DMS153 (cell line): ENCODE measurements at places on chromosomes 11 and 22.

DNA sequence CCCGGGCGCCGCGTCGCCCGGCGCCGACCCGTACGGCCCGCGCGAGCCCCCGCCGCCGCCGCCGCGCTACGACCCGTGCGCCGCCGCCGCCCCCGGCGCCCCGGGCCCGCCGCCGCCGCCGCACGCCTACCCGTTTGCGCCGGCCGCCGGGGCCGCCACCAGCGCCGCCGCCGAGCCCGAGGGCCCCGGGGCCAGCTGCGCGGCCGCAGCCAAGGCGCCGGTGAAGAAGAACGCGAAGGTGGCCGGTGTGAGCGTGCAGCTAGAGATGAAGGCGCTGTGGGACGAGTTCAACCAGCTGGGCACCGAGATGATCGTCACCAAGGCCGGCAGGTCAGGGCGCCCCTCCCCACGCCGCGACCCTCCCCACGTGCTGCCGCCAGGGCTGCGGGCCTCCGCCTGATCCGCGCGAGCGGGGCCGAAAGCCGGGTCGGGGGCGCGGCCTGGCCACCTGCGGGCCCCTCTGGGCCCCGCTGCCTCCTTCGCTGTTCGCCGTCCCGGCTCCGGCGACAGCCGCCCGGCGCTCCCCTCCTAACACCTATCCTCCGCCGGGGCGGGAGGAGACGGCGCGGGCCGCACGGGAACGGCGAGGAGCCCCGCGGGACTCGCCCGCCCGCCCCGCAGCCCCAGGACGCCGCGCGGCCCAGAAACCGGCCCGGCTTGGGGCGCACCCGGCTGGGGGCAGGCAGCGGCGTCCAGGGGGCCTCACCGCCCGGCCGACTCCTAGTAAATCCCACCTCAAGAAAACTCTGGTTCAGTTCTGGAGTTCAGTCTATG is 560 bp downstream of the TBX1 start:
- DNase-seq: no peak

GRCh38 chr11:28209906-28210305 is 101.7 kb downstream of the METTL15 start:
- no peak for DNase-seq

GRCh38 chr22:33654173-33654895 is 265.9 kb downstream of the LARGE1 start:
- peak; percentile 39 for DNase-seq

DNA sequence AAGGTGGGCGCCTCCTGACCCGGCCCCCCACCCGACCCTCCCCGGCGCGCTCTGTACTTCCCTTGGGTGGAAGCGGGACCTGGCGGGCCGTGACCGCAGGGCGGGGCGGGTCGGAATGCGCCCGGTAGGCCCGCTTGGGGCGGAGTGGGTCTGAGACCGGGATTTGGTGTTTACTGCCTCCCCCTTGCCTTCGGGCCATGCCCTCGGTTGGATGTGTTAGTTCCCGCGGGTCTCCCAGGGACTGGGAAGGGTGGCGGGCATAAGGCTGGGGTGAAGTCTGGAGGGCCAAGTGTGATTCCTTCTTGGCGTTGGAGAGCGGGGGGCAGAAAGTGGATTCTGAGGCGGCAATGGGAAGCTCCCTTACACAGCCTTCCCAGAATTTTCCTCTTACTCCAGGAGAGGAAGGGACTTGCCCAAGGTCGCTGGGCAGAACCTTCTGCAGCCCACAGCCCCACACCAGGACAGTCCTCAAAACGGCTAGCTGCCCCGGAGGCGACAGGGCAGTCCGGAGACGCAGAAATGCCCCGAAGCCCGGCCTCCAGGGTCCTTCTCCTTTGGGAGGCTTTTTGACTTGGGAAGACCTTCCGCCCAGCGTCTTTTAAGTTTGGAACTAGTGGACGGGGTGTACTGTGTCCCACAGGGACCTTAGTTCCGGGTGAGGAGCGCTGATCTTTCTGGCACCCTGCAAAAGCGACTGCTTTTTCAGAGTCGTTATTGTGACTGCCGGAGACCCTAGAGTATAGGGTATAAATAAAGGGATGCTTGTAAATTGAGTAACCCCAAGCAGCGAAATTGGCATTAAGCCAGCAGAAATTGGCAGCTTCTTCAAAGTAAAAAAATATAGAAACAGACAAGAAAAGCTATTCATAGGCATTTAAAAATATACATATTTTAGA is 647 bp downstream of the SWAP70 start:
- DNase-seq: no peak

DNA sequence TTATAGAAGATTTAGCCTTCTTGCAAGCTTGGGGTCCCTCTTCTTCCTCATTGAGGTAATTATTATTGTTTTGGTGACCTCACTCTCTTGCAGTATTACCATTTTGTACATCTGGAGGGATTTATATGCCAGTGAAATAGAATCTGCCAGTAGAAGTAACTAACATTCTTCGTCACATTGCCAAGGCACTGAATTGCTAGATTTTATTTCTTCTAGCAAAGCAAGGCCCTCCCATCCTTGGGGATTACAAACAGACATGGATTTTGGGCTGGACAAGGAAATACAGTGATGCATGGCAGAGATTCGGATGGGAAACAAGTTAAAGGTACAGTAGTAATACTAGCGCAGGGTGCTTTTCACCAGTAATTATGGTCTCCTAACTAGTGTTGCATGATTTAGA is 7.8 kb downstream of the ADAMTS15 start:
- DNase-seq: no peak

GRCh38 chr11:47186076-47186699 is at the start of gene PACSIN3:
Gene PACSIN3 (minus strand): TSS chr11:47186434. CDS start chr11:47182727, 3,707 bp downstream.
- DNase-seq: no peak

DNA sequence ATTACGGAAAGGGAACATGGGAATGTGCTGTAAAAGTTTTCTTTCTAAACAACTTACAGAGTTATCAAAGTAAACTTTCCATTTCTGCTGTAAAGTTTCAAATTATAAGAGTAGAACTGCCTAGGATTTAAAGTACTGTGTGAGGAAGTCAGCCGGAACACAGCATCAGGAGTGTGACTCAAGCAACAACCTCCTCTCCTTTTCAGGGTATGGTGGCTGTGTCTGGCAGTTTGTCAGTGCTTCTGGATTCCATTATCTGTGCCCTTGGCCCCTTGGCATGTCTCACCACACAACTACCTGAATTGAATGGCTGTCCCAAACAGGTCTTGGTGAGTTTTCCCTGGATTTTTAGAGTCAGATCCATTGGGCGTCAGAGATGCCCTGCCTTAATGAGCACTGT is 6.9 kb upstream of the TOM1 start:
- no peak for DNase-seq

GRCh38 chr11:111115890-111116289 is 129.6 kb upstream of the POU2AF2 start:
- DNase-seq: no peak

DNA sequence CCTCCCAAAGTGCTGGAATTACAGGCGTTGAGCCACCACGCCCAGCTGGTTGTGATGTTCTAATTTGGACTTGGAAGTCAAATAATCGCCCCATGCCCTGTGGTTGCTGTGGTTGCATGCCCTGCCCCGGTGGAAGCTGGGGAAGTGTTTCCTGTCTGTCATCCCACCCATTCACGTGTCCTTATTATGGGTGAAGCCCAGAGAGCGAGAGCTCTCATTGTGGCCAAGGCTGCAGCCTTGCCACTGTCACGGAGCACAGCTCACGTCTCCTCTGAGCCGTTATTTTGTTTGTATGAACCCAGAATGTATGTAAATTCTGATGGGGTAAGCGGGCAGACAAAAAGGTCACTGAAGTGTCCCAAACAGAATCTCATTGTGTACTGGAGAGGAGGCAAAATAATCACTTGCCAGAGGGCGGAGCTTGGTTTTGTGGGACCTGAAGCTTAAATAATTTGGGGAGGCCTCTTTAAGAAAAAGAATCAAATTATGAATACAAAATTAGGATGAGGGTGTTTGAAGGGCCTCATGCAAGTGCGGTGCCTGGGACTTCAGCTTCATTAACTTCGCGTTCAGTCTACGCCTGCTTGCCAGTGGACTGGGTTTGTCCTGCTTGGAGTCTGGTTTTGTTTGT is 25.8 kb upstream of the TREH start:
- DNase-seq: no peak

GRCh38 chr22:37817705-37818408 is 5.3 kb upstream of the GALR3 start:
- peak; percentile 58 for DNase-seq

DNA sequence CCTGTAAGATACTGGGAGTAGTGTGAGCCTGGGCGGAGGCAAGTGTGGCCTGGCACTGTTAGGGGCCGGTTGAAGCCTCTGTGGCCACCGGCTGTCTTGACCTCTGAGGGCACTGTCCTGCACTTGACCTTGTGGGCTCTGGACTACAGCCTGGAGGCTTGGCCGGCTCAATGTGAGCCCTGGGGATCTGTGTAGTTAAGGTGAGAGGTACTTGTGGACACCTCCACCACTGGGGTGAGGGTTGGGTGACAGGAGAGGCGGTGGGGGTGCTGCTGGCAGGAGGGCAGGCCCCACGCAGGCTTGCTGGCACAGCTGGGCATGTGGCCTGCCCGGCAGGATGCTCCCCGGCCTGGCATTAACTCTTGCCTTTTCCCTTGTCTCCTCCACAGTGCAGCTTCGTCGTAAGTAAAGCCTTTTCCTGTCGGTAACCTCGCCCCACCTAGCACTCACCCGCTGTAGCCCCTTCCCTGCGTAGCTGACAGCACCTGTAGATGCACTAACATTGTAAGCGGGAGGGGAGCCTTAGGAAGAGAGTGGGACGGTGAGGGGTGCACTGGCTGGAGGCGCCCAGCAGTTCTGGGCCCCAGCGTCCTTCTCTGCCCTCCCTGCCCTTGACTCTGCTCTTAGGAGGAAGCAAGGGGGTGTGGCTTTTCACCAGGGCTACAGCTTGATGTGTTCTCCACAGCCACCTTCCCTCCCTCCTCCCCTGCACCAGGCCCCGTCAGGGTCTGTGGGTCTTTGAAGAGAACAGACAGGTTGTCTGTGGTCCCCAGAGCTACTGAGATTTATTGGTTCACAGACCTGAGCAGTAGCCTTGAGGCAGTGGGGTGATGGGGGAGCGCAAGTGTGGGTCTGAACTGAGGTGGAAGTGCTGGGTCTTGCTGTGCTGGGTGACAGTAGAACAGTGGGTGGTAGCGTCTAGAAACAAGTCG is 17.6 kb downstream of the INCENP start:
- no peak for DNase-seq

DNA sequence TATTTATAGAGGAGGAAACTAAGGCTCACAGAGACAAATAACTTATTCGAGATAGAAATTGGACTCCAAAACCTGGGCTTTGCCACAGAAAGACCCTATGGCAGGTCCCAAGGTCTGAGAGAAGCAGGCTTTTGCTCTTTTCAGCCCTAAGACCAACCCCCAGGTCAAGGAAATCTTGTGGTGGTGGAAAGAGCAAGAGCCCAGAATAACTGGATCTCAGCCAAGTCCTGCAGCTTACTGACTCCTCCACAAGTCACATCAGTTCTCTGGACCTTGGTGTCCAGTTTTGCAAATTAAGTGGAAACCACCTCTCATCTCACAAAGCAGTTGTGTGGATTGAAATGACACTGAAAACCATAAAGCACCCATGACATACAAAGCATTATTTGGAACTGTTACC is 122.2 kb downstream of the C11orf58 start:
- no peak for DNase-seq
